Fibroblast of villous mesenchyme (primary cell): ENCODE measurements at places on chromosomes 5 and 9. TPM values are rescaled to one million over a fixed set of nuclear protein-coding genes. Genes with fewer than 3 reads are reported as not detected.
A peak's percentile ranks its signal among the peaks of the same experiment; 100 is the strongest.

GRCh38 chr9:86405926-86406325 lies 51.7 kb upstream of the TUT7 start:
- DNase-seq: peak; percentile 80

- DNase-seq: no peak
Observed at GRCh38 chr5:56803025-56803424, 12.3 kb upstream of the MAP3K1 start.

DNA sequence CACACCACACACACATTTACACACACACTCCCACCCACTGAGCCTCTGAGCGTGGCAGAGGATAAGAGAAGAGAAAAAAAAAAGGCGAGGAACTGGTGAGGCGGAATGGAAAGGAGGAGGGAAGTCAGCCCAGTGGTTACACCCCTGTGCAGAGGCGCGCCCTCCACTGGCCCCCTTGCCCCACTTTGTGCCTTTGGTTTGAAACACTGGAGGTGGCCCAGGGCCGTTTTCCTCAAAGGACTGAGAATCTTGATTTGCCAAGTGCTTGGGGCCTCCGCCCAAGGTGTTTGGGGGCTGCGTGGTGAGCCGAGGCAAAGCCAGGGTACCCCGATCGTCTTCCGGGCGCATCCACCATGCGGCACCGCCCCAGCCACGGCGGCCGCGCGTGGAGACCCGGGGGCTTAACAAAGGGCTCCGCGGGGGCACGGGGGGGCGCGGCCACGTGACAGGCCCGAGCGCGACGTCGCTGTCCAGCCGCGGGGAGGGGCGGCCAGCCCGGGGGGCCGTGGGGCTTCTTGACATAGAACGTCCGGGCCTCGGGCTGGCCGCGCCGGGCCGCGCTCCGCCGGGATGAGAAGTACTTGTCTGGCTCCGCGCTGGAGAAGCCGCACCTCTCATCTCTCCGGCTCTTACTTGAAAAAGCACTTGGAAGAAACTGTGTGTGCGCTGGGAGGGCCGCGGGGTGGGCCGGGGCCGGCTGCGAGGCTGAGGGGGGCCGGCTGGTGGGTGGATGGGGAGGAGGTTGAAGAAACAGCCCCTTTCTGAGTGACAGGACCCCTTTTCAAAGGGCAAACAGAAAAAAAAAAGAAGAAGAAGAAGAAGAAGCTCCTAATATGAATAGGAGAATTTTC lies 21.0 kb downstream of the NR2F1 start:
- peak; percentile 75 for DNase-seq

DNA sequence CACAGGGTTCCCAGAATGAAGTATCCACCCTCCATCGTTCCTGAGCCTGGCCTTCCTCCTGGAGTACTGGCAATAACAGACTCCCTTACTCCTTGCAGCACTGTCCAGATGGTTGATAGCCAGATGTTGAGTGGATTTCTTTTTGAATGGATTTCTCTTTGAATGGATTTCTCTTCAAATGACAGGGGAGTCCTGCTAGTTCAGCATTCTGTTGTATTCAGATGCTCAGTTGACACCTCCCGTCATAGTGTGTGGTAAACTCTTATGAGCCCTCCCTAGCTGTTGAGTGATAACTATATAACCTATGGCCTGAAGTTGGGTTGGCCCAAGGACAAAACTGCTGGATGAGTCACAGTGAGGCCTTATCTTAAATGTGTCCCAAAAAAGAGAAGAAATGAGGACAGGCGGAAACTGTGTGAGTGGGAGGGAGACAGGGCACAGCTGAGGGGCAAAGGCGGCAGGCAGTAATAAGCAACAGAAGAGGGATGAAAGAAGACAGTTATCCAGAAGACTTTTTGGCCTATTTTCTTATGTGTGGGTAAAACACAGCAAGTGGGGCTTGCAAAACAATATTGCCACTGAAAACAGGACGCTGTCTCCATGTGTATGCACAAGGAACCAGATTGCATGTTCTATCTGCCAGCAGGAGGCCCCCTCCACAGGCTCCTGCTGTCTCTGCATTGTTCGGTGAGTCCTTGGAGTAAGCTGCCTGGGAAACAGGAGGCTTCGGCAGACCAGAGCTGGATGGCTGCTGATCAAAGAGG lies 209.5 kb upstream of the S1PR3 start:
- peak; percentile 92 for DNase-seq

DNA sequence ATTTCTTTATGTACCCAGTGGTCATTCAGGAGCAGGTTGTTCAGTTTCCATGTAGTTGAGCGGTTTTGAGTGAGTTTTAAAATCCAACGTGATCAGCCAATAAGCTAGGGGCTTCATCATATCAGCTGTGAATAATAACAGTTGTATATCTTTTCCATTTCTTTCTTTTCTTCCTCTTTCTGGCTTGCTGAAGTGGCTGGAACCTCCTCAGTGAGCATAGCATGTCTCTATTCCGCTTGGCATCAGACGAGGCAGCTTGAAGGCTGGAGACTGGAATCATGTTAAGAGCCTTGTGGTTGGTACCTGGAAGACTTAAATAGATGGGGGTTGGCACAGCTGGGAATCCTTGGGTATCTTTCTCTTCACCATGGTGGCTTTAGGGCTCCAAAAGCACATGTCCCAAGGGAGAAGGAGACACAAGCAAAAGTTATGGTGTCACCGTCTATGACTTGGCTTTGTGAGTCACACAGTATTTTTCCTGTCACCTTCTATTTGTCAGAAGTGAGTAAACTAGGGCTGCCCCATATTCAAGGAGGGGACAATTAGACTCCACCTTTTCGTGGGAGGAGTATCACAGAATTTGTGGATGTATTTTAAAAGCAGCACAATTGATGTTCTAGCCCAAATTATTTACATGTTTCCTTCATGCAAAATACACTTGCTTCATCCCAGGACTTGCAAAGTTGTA lies 38.0 kb upstream of the RETREG1 start:
- no peak for DNase-seq

DNA sequence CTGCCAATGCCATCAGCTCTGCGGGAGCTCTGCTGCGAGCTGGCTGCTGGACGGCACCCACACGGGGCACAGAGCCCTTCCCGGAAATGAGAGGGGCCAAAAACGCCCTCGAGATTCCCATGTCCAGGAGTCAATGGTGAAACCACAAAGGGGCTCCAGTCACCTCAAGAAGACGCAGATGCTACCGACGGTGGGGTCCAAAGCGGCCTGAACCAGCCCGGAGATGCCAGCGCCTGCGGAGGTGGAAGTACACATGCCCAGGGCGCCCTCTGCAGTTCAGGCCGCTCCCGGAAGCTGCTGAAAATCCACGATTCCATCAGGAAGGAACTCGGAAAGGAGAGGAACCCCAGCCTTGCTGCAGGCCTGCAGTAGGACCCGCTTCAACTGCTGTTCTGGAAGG lies 82.4 kb upstream of the SELENOP start:
- no peak for DNase-seq

DNA sequence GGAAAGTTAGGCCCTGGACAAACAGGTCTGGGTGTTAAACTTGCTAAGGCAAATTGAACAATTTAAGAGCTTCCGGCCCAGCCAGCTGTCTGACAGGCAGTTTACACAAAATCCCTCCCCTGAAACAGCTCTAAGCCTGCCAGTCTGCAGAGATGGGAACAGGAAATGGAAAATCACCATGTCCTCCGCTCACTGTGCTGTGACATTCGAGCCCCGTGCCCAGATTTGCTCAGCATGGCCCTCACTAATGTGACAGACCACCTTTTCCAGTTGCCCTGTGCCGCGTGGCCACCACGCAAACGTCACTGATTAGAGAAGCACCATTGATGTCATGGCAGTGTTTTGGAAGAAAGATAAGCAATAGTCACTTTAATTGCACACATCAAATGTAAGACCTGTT lies 41.0 kb downstream of the CCNJL start:
- peak; percentile 59 for DNase-seq

DNA sequence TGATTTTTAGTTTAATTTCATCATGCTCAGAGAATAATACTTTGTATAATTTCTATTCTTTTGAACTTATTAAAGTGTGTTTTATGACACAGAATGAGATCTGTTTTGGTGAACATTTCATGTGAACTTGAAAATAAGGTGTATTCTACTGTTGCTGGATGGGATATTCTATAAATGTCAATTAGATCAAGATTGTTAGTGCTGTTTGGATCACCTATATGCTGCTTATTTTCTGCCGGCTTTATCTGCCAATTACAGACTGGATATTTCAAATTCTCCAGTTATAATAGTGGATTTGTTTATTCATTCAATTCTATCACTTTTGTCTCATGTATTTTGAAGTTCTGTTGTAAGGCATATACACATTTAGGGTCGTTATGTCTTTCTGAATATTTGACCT lies 720.7 kb upstream of the RIOK2 start:
- DNase-seq: no peak

GRCh38 chr9:17462869-17463464 lies 115.9 kb upstream of the SH3GL2 start:
- peak; percentile 72 for DNase-seq

- DNase-seq: peak; percentile 26
Observed at GRCh38 chr9:130805510-130806326, 29.3 kb upstream of the ABL1 start.

DNA sequence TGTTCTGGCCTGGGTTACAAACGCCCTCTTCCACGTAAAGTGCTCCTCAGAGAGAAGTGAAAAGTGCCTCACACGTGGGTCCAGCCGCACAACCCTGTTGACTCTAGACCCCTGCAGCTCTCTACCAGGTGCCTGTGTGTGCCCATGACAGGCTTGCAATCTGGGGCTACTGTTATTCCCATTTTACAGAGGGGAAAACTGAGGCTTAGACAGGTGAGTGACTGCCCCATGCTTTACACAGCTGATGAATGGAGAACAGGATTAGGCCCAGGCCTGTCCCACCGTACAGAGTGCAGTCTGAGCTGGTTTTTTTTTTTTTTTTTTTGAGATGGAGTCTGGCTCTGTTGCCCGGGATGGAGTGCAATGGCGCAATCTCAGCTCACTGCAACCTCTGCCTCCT lies 6.2 kb upstream of the INPP5E start:
- DNase-seq: no peak

GRCh38 chr9:27053369-27054022 lies 48.0 kb upstream of the LRRC19 start:
- peak; percentile 69 for DNase-seq

DNA sequence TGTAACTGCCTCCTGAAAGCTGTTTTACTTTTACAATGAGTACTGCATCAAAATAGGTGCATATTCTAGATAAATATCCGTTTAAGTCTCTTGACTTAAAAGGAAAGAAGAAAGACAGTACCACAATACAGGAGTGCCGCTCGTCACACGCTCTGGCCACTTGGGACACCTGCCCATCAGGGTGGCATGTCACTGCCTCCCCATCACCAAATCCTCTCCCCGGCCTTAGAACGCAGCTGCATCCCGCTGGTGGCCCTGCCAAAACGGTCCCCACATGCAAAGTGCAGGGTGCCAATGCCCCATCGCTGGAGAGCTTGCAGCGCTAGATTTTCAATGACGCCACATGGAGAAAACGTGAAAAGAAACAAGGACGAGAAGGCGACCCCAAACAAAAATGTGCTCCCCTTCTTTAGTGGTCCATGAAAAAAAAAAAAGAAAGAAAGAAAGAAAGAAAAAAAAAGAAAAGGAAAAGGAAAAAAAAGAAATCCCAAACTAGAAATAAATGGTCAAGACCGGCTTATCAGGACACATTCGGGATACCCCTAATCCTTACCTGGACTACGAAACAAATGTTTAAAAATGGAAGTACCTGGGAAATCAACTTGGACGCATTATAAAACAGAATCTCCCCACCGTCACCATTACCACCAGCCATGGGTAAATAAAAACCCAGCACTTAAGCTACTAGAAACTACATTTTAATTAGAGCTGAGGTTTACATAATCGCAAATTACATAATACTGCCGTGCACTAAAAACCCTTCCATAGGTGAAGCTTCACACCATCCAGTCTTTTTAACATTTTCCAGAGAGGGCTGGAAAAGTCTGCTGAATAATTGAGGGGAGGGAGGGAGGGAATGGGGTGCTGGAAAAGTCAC lies 1.0 kb downstream of the ANKH start:
- no peak for DNase-seq

DNA sequence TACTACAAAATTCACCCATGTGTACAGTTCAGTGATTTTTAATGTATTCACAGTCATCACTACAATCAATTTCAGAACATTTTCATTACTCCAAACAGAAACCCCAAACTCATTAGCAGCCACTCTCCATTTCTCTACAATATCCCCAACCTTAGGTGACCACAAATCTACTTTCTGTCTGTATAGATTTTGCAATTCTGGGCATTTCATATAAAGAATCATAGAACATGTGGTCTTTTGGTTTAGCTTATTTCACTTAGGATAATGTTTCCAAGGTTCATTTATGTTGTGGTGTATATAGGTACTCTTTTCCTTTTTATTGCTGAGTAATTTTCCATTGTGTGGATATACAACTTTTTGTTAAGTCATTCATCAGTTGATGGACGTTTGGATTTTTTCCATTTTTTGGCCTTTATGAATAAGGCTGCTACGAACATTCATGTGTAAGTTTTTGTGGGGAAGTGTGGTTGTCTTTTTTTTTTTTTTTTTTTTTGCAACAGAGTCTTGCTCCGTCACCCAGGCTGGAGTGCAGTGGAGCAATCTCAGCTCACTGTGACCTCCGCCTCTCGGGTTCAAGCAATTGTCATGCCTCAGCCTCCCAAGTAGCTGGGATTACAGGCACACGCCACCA lies 54.5 kb downstream of the DOCK8 start:
- DNase-seq: no peak

DNA sequence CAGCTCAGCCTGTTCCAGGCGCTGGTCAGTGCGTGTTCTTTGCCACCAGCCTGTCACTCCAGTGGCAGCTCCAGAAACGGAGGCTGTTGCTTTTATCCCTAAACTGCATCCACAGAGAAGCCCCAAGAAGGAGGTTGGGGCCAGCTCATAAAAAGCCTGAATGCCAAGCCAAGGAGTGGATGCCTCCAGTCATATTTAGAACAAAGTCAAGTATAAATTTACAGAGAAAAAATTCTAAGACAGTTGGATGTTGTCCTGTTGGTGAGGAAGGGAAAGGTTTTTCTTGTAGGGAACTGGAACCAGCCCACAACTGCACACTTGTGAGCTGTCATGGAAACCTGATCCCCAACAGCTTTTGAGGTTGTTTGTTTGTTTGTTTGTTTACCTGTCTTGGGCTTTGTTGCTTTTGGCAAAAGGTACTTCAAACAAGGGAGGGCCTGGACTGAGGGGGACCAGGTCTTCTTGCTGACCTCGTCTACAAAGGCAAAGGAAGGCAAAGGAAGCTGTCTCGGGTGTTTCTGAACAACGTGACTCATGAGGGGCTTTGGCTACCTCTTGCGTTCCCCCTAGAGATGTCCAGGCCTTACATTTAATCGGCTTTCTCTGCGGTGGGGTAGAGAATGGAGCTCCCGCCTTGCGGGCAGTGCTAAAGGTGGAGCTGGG lies 36.7 kb downstream of the OLFML2A start:
- DNase-seq: no peak

DNA sequence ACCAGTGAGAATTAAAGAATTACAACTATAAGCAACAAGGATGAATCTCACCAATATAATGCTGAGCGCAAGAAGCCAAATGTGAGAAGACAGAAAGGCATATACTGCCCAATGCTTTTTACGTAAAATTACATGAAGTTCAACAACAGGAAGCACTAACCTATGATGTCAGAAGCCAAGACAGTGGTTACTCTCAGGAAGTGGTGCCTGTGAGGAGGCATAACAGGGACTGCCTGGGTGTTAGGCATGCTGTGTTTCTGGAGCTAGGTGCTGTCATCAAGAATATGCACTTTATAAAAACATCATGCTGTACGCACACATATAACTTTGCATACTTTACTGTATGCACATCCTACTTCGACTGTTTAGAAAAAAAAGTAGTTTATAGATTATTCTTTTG lies 30.1 kb downstream of the FRMD3 start:
- DNase-seq: no peak

CD14 gene
- total RNA-seq: 0.97 and 2.2 TPM in 2 replicates

PCDH12 gene
- total RNA-seq: under 0.01 TPM in 1 of 2 replicates, not detected in the other

TMEM215 gene
- not detected in 2 replicates for total RNA-seq

FCN2 gene
- total RNA-seq: not detected in 2 replicates

SH3PXD2B gene
- 28.1 and 32.2 TPM in 2 replicates for total RNA-seq

PCDHGA4 gene
- 4.5 and 7.3 TPM in 2 replicates for total RNA-seq
